ENCODE measurements at places on chromosomes 1 and 21.

GRCh38 chr1:115170377-115170776 lies 81.1 kb upstream of the TSPAN2 start:
- H3K36me3 ChIP-seq, result no peaks in the 10 kb centered on the region
- peak overlapping the region; percentile 92 for H3K27ac ChIP-seq
- no peak overlapping the region for H3K4me3 ChIP-seq
- no peak for DNase-seq
- peaks cover 40% of the 10 kb centered on the region for H3K4me1 ChIP-seq

DNA sequence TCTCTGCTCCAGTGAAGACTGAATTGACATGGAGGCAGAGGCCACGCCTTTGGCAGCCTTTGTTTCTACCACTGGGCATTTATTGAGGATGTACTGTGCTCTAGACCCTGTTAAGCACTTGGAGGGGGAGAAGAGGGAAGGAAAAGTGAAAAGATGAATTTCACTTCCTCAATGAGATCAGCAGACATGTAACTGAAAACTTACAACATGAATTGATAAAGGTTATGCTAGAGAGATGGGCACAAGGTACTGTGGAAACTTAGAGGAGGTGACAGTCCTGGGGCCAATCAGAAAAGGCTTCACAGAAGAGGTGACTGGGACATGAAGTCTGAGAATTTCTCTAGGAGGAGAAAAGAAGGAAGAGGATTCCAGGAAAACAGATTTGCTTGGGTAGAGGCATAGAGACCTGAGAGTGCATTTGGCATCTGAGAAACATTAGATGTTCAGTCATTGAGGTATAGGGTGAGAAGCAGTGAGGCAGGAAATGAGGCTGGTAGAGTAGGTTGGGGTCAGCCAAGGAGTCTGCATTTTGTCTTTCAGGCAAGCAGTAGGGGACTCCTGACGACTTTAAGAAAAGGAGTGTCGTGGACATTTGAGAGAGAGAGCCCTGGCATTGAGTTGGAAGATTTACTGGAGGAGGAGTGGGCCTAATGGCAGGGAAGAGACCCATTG lies 113.0 kb downstream of the SYT2 start:
- no peak for DNase-seq
- no peaks in the 10 kb centered on the region for H3K4me1 ChIP-seq
- H3K4me3 ChIP-seq, result no peak overlapping the region
- no peaks in the 10 kb centered on the region for H3K36me3 ChIP-seq
- H3K27me3 ChIP-seq, result no peaks in the 10 kb centered on the region
- H3K27ac ChIP-seq, result no peak overlapping the region

- no peaks in the 10 kb centered on the region for H3K36me3 ChIP-seq
- peaks cover 27% of the 10 kb centered on the region for H3K27me3 ChIP-seq
- DNase-seq, result no peak
- no peak overlapping the region for H3K4me3 ChIP-seq
- H3K27ac ChIP-seq, result no peak overlapping the region
- H3K4me1 ChIP-seq, result no peaks in the 10 kb centered on the region
These were observed 158.8 kb downstream of the URB2 start for GRCh38 chr1:229784834-229785233.

DNA sequence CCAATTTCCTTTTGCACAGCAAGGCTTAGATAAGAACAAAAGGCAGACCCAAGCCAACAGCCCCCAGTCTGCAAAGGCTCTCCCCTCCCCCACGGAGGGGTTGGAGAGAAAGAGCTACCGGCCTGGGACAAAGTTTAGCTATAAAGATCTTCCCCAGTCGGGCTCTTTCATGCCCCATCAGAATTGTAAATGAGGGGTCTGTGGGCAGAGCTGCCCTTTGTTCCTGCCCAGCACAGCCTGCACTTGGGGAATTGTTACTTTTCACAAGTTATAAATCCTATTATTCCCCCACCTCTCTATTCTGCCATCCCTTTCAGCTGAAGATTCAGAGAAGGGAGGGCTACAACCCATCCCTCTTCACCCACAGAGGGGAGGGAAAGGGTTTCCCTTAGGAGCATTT lies 3.5 kb downstream of the MYCL start:
- peaks cover 14% of the 10 kb centered on the region for H3K4me1 ChIP-seq
- DNase-seq, result no peak
- no peak overlapping the region for H3K4me3 ChIP-seq
- H3K27ac ChIP-seq, result no peak overlapping the region

- H3K4me3 ChIP-seq, result no peak overlapping the region
- no peaks in the 10 kb centered on the region for H3K4me1 ChIP-seq
- peaks cover 7% of the 10 kb centered on the region for H3K27me3 ChIP-seq
- no peaks in the 10 kb centered on the region for H3K36me3 ChIP-seq
- no peak for DNase-seq
These were observed 9.8 kb upstream of the SMAP2 start for GRCh38 chr1:40363721-40364120.

DNA sequence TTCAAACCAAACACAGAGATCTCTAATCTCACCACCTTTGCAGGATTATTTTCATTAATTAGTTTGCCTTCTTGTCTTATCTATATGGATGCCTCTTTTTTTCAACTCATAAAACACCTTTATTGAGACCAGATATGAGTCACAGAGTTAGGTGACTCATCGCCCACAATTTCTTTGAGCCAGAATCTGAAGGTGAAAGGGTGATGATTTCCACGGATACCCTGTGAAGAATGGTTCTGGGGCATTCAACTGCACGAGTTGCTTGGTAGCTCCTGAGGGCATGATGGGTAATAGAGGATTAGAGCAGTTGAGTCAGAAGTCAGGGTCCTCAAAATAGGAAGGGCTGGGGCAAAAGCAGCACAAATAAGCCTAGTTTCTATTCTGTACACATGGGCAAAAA lies 128.2 kb downstream of the TBX19 start:
- no peaks in the 10 kb centered on the region for H3K36me3 ChIP-seq
- H3K4me3 ChIP-seq, result no peak overlapping the region

- no peaks in the 10 kb centered on the region for H3K27me3 ChIP-seq
- no peaks in the 10 kb centered on the region for H3K36me3 ChIP-seq
- DNase-seq, result no peak
- no peak overlapping the region for H3K4me3 ChIP-seq
- H3K4me1 ChIP-seq, result no peaks in the 10 kb centered on the region
- no peak overlapping the region for H3K27ac ChIP-seq
These were observed 196.1 kb upstream of the ESRRG start for GRCh38 chr1:216919060-216919970.

GRCh38 chr1:23910553-23911246 lies 2.5 kb downstream of the CNR2 start:
- H3K4me1 ChIP-seq, result peaks cover 13% of the 10 kb centered on the region
- no peak overlapping the region for H3K4me3 ChIP-seq
- H3K27ac ChIP-seq, result no peak overlapping the region
- no peak for DNase-seq
- H3K36me3 ChIP-seq, result no peaks in the 10 kb centered on the region
